Activated naive CD4-positive, alpha-beta T cell treated with anti-CD3 and anti-CD28 coated beads, Interleukin-2, amount 50 U/mL, for 16 hours (primary cell): ENCODE measurements at places on chromosomes 5 and 9.

DNA sequence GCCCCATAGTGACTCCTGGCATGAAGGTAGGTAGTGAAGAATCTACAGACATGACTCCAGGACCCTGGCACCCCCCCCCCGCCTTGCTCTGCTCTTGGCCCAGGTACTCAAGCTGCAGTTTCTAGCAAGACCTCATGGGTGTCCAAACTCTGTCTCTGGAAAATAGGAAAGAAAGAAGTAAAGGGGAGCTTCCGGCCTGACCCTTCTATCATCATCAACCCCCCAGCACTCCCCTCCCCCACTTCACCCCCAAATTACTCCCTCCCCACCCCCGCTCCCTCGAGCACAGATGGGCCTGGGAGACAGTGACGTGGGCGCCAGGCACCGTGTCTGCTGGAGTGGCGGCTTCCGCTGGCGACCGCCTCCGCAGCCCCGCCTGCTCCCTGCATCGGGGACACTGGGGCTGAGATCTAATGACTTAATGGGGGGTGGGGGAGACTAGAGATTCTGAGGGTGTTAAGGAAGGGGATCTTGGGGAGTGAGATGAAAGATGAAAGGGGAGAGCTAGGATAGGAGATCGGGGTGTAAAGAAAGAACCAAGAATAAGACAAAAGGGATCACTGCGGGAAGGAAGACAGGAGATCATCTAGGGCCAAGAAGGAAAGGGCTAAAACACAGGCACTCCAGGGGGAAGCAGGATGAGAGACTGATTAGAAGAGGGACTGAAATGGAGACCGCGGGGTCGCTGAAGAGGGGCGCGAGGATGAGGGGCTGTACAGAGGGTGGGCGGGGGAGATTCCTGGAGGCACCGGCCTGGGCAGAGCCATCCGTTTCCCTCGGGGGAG, 1.1 kb upstream of the DNAJB5 start:
- DNase-seq, result peak; percentile 35

GRCh38 chr5:57721226-57721625, 238.6 kb upstream of the ACTBL2 start:
- DNase-seq, result no peak

DNA sequence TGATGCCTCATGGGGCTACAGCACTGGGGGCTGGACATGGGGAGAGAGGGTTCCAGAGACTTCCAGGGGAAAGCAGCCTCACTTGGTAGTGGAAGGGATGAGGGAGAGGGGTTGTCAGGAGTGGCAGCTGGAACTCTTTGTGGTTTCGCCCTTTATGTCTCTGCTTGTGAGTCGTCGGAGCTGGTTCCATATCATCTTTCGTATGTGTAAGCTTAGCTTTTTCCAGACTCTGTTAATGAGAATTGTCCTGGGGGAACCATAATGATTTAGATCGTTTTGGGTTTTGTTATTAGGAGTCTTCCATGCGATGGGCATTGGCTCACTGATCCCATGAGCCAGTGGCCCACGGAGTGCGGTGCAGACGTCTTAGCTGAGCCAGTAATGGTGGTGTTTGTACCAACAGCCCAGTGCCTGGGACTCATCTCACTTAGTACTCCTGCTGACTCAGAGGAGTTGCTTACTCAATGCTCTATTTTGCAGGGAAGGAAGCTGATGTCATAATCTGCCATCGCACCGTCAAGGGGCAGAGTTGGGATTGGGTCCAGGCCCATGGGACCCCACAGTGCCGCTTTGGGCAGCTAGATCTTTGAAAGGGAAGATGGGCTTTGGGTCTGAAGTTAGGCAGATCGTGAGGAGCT, 48.5 kb downstream of the NEK6 start:
- DNase-seq, result no peak

- DNase-seq, result no peak
These were observed 6.7 kb upstream of the C5orf63 start for GRCh38 chr5:127079994-127080491.

DNA sequence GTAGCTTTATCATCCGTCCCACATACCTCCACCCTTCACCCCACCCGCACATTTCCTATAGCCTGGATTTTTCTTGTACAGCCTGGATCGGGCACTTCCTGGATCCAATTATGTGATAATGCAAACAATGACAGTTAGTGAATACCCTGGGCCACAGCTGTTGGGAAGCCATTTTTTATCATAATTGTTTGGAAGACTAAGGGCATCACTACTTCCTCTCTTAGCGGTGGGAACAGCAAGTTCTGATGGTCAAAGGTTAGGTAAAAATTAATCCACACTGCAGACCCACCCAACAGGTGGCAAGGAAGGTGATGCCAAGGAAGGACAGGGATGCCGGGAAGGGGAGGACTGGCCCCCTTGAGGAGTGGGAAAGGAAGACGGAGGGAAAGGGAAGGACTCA, 183.7 kb downstream of the SAXO1 start:
- DNase-seq, result no peak

- DNase-seq, result no peak
These were observed 12.3 kb downstream of the PCBD2 start for GRCh38 chr5:134917070-134917815.

DNA sequence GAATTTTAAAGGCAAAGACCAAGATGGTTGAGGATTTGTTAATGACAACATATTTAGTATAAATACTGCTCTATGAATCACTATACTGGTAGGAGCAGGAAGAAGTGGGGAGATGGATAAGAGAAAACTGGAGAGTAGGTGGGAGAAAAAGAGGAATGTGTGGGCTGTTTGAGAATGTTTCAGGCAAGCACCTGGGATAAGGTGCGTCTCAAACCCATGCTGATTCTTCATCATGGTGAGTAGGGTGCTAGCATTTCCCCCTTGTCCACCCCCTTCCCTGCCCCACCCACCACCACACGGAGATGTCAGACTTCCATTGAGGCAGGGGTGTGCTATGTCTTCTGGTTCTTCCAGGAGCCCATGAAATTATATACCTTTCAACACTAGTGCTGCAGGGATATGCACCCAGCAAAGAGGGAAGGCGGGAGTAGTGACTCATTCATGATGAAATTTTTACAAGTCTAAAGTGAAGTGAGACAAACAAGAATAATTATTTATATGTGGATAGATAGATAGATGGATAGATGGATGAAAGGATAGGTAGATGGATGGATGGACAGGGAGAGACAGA, 54.3 kb downstream of the MTX3 start:
- DNase-seq, result no peak

DNA sequence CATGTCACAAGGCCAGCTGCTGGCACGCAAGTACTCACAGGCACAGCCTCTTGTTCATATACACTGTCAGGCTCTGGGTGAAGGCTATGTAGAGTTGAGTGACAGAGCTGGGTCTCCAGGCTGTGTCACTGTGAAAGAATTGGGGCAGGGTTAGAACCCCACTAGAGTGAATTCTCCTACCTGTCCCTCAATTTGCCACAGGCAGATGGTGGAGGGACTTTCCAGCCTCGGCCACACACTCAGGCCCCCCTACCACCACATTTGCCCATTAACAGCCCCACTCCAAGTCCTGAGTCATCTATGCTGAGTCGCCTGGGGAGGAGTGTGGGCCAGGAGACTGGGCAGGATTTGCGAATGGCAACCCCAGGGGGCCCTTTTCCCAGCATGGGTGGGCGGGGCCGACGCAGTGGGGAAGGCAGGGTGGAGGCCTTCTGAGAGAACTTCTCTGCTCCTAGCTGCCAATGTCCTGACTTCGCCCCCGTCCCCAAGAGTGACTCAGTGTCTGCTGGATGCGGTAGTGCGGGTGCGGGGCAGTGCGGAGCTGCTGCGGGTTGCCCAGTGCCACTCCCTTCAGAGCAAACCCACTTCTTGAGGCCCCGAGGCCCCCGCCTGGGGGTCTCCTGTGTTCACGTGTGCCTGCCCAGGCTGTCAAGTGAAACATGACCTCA, 50.3 kb upstream of the PSD2 start:
- DNase-seq, result peak; percentile 18

DNA sequence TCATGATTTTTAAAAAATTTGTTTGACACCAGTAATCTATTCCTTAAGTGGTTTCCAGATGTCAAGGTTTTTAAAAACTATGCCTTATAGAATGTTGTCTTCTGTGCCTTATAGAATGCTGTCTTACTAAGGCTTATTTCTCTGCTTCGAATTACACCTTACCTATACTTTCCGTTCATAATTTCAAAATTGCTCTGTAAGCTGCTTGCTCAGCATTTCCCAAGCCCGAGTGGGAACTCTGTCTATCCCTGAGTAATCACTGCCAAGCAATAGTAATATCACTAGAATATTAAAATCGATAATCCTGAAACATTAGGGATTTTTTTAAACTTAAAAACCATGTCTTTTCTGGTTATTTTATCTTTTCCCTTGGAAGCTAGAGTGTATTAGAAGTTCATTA, 376.3 kb downstream of the PIK3R1 start:
- no peak for DNase-seq

- DNase-seq, result no peak
These were observed 253.9 kb upstream of the DMAC1 start for GRCh38 chr9:8053501-8053900.

- DNase-seq, result no peak
These were observed 96.5 kb upstream of the LHFPL2 start for GRCh38 chr5:78744951-78745534.
